ENCODE measurements at places on chromosomes 12 and 14.
A peak's percentile ranks its signal among the peaks of the same experiment; 100 is the strongest.

- no peak for DNase-seq
Measured at GRCh38 chr14:96586056-96586455, 83.9 kb downstream of the PAPOLA start.

DNA sequence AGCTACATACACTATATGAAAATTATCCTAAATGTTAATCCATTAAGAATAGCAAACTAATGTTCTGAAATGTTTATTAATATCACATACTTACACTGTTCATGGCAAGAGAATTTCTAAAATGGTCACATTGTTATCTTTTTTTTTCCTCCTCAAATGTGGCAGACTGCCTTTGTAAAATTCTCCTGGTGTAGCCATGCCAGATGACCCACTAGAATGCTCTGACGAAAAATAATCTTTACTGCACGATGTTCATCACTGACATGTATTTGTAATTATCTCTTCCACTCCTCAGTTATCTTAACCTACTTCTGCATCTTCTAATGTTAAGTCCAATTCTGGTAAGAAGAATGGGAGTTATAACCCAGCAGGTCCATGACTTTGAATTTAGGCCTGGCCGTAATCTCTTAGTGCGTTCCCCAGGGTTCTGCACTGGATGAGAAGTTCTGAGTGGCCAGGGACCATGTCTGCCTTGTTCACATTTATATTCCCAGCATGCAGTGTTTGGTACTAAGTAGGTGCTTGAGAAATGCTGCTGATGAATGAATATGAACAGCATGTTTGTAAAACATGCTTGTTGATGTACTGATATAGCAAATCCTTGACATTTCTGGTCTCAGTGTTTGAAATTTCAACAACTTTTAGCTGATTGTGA lies 46.7 kb downstream of the NOPCHAP1 start:
- no peak for DNase-seq

- peak; percentile 55 for DNase-seq
Measured at GRCh38 chr14:37598747-37599506, 3.5 kb downstream of the TTC6 start.

- no peak for DNase-seq
Measured at GRCh38 chr14:36996133-36996856, 176.1 kb downstream of the SLC25A21 start.

GRCh38 chr12:104930388-104931326 lies 27.4 kb downstream of the SLC41A2 start:
- no peak for DNase-seq

DNA sequence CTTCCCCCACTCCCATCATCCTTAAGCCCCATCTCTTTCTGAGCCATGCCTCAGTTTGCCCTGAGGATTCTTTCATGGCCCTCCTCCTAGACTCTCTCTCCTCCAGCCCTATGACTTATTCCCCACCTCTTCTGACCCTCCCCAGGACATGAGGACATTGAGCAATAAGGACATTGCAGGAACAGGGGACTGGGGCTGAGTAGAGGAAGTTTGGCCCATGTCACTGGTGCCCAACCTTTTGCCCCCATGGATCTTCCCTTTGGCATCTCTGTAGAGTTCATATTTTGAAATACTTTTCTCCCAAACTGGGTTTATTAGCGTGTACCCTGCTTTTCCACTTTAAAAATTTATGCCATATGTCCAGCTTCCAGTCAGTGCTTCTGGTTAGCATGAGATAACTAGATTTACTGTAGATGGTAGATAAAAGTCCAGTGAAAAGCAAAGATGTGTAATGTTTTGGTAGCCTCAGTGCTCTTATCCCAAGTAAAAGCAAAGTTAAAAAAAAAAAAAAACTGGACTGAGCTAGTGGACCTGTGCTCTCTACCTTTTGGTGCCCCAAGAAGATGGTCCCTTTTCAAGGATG lies 6.1 kb upstream of the LRP1-AS start:
- DNase-seq, result no peak

- DNase-seq, result no peak
Measured at GRCh38 chr12:123071099-123071800, 79.6 kb downstream of the PITPNM2 start.

DNA sequence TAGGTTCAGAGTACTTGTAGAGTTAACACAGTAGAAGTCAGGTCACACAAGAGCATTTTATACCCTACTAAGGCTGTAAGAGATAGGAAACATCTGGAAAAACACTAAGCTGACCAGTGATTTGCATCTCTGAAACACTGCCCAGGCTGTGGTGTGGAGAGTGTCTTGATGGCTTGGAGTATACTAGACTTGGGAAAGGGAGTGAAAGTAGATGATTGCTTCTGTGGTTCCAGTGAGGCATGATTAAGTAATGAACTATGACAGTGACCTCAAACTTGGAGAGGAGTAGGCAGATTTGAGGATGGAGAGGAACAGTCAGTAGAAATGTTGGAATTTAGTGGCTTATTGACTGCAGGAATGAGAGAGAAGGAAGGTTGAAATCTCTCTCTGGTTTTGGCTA lies 201.2 kb downstream of the FLRT2 start:
- no peak for DNase-seq

GRCh38 chr14:65637780-65638179 lies 225.2 kb downstream of the FUT8 start:
- no peak for DNase-seq

- no peak for DNase-seq
Measured at GRCh38 chr14:100486025-100486828, 101.0 kb downstream of the BEGAIN start.

GRCh38 chr12:96303653-96304052 lies 96.6 kb downstream of the CDK17 start:
- no peak for DNase-seq

DNA sequence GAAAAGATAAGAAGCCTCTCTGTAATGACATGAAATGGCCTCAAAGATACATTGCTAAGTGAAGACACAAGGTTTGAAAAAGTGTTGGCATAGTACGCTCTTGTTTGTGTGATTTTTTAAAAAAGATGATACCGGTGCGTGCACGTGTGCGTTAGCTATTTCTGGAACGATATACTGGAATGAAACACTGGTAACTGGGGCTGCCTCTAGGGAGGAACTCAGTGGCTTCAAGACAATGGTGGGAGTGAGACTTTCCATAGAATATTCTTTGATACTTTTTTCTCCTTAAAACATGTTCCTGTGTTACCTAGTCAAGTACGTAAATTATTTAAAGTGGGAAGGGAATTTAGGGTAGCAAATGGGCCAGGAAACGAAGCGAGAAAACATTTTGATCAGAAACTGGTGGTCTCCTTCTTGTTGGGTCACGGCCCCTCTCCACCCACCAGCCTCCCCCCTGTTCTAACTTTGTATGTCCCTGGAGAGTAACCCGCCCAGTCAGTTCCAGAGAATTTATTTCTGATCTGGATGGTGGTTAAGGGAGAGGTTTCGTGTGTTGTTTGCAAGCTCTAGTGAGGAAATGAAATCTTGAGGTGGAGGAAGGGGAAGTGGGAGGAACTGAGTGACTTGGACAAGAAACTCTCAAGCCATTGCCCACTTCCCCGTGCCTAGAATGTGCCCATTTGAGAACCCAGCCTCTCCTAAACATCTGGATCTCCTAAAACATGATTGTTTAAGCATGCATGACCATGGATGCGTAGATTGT lies 6.6 kb downstream of the FGF6 start:
- DNase-seq, result no peak

Data from NCI-H1092 (cell line).